ENCODE measurements at places on chromosomes 3 and 15.

GRCh38 chr3:169657351-169658124, 6.0 kb downstream of the MECOM start:
- DNase-seq: no peak

- DNase-seq: no peak
Measured at GRCh38 chr3:160780245-160780644, 24.2 kb downstream of the PPM1L start.

DNA sequence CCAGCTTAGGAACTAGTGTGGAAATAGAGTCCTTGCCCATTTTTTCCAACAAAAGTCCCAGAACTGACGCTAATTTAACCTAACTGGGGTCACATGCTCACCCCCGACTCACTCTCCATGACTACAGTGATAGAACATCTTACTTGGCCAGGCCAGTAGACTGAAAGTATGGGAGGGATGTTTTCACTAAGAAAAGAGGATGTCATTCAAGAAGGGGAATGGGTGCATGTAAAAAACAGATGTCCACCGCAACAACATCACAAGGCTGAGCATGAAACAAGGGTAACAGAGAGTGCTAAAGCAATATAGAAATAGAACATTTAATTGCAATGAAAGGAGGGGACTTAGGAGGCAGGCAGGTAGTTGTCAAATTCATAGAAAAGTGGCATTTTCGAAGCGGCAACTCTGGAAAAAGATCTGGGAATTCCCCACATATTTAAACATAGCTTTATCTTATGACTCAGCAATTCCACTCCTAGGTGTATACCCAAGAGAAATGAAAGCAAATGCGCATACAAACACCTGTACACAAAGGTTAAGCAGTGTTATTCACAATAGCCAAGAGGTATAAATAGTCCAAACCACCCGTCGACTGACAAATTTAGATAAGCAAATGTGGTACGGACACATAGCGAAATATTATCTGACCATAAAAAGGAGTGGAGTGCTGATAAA, 41.1 kb upstream of the UBE2E2 start:
- DNase-seq: peak; percentile 62

DNA sequence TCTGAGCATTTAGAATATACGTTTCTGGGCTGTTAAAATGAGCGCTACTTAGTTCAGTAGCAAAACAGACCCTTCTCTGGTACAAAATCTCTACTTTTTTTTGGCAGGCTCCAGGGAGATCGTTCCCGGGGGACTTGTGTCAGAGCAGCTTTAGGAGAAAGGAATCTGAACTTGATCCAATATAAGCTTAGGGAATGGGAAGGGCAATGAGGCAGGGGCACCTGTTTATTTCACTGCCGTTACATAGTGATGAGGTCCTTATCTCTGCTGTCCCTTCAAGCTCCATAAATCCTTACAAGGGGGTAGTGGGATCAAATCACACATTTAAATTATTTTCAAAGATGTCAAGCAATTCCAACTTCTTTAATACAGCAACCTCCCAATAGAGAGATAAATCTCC, 128.7 kb upstream of the BNIP2 start:
- DNase-seq: no peak

DNA sequence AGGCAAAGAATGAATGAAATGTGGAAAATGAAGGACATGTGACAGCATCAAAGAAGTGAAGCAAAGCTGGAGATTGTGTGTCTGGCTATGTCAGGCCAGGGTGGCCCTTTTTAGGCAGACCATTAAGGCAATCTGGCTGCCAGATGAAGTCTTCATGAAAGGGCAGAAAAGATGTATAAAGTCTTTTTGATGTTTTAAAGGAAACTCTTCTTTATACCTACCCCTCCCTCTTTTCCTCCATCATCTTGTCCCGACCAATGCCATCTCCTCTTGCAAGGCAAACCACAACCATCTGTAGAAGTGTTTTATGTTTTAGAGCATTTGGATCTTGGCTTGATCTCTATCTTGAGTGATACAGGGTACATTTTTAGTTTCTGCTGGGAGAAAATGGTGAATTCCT, 259.2 kb downstream of the LSAMP start:
- no peak for DNase-seq

DNA sequence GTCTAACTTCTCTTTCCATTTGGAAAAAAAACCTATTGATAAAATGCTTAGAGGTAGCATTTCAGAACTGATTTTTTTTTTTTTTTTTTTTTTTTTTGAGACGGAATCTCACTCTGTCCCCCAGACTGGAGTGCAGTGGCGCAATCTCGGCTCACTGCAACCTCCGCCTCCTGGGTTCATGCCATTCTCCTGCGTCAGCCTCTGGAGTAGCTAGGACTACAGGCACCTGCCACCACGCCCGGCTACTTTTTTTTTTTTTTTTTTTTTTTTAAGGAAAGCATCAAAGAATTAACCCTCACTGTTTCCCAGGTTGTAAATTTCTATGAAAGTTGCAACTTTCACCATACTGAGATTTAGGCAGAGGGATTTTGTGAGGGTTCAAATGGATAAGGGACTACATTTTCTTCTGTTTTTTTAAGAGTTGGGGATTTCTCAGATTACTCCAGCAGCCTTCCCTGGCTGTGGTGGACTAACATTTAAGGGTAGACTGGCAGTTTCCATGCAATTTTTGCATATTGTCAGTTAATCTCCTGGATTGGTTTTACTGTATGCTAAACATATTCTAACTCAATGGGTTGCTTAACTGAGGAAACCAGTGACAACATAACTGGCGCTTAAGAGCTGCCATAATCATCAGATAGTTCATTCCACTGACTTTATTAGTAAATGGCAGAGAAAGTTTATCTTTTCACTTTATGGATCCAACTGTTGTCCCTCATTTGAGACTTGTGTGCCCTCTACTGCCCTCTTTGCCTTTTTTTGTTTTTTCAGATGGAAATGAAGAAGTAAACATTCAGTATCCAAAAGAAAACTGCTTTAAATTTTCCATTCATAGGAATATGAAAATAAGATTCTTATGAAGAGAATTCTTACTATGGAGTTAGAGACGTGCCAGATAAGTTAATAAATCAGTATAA, 93.7 kb downstream of the NPTN start:
- DNase-seq: no peak

GRCh38 chr3:18775501-18775900, 350.4 kb upstream of the SATB1 start:
- no peak for DNase-seq

- DNase-seq: no peak
Measured at GRCh38 chr15:80185152-80185551, 32.4 kb downstream of the FAH start.

GRCh38 chr3:139671863-139672646, 5.7 kb downstream of the NMNAT3 start:
- no peak for DNase-seq

DNA sequence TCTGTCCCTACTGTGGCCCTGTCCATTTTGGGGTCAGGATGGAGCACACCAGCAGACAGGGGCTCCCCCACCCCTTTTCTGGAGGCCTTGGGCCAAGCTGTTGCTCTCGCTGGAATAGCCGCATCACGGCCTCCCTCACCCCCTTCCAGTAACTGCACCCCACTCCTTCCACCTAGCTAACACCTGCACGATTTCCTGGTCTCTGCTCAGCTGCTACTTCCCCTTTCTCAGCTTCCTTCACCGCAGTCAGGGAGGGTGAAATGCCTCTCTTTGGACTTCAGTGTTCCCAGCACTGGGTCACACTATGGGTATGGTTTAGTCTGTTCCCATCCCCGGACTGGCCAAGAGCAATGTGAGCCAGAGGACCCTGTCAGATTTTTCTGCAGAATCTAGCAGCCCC, 400.2 kb downstream of the MCTP2 start:
- no peak for DNase-seq

DNA sequence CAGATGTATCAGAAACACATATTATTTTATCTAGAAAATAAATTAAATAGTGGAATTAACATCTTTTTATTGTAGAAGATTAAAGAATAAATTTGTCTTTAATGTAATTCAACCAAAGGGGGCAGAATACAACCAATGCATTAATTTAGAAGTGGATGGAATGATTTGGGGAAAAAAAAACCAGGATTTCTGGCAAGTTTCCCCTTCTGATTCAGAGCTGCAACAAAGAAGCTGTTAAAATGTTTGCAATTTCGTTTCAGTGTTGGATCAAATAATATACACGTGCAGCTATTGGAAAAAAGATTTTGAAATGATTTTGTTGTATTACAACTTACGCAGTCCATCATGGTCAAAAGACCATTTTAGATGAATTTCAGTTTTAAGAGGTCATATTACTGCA, 71.6 kb upstream of the ZNF280D start:
- no peak for DNase-seq

- peak; percentile 84 for DNase-seq
Measured at GRCh38 chr3:33787328-33788009, 11.0 kb upstream of the PDCD6IP start.

DNA sequence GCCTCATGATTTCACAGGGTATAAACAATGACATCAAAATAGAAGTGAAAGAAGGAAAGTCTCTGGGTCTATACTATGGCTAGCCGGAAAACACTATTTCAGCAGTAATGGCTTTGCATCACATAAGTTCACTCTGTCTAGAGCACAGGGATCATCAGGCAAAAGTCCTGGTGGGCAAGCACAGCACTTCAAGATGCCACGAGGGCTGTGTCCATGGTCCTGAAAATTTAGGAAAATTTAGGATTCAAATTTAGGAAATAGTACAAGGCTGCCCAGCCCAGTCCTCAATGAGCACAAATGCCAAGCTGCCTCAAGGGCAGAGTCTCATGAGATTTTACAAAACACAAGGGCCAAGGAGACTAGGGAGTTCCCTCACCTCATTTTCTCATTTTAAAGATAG, 54.1 kb downstream of the RORA start:
- DNase-seq: no peak

GRCh38 chr3:27607370-27607769, 114.8 kb downstream of the EOMES start:
- peak; percentile 64 for DNase-seq

DNA sequence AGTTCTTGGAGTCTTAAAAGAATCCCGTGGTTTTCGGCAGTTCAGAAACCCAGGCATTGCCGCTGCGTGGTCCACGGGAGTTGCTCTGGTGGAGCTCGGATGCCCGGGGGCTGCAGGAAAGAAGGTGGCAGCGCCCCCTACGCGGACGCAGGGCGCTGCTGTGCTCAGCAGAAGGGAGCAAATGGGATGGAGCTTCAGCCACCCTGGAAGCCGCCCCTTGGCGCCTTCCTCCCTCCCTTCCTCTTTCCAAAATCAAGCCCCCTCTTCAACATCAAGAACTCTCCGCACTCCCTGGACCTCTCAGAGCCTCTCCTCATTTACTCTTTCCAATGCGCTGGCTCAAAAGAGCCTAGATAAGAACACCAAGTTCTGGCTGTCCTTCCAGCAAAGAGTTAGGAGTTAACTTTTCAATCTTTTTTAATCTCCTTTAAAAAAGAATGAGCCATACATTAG, 880 bp upstream of the CHRNA7 start:
- no peak for DNase-seq
